Neural crest cell (in vitro differentiated cells): ENCODE measurements at places on chromosomes 6 and 20. TPM values are rescaled to one million over a fixed set of nuclear protein-coding genes. Genes with fewer than 3 reads are reported as not detected.

DNA sequence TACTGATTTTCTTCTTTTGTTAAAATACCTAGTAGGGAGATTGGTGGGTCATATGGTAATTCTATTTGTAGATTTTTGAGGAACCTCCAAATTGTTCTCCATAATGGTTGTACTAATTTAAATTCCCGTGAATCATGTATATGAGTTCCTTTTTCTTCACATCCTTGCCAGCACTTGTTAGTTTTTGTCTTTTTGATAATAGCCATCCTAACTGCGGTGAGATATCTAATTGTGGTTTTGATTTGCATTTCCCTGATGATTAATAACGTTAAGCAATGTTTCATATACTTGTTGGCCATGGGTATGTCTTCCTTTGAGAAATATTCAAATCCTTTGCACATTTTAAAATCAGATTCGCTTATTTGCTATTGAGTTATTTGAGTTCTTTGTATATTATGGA lies 110.9 kb downstream of the JAG1 start:
- DNase-seq = no peak

PI16 gene
- total RNA-seq = not detected in 2 replicates

SNAI1 gene
- 12.5 and 12.9 TPM in 2 replicates for total RNA-seq

DNA sequence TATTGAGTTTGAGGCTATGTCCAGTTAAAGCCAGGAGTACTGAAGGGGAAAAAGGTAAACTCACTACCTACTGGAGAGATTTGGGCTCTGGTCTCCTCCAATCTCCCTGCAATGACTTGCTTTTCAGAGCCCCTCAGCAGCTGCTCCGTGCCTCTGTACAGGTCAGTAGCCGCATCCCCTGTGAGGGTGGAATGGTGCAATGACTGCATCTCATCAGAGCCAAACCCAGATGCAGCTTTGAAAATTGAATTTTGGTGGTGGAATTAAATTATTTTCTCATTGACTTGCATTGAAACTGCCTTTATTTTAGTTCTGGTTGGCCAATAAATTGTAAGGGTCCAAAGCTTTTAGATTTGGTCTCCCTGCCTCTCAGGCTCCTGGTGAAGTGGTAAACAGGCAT lies 166.7 kb downstream of the DLL1 start:
- no peak for DNase-seq

- no peak for DNase-seq
Measured at GRCh38 chr6:168905451-168906090, 348.1 kb downstream of the THBS2 start.

STX11 gene
- not detected in 2 replicates for total RNA-seq

- no peak for DNase-seq
Measured at GRCh38 chr6:12548526-12548925, 168.0 kb upstream of the PHACTR1 start.

GPR63 gene
- total RNA-seq = 6.0 and 6.9 TPM in 2 replicates

DNA sequence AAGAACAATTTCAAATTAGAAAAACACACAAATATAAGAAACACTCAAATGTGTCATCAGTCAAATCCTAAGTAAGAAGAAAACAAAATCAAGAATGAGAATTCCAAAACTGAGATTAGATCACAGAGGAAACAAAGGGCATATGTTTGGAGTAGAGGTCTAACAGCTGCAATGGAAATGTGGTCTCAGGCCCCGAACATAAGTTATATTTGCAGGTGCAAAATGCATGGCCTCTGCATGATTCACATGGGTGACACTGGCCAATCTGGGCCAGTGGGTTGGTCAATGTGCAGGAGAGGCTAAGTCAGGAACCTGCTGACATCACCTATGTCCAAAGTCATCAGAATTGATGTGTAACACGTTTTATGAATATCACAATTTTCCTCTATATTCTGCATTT lies 108.5 kb upstream of the MAP7 start:
- no peak for DNase-seq

POLR3F gene
- total RNA-seq = 12.9 and 14.1 TPM in 2 replicates

DNA sequence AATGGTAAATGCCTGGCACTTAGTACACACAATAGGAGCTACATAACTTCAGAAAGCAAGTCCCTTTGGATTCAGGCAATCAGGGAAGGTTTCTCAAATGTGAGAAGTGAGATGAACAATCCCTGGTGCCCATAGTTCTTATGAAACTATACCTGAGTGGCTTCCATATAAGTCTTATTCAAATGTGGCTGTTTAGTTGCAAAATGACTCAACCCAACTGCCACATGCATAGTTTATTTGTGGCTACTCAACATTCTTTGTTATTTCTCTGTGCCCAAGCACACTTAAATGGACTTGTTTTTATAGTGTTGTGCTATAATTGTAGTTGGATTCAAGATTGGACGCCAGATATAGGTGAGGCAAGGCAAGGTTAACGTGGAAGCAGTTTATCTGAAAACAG lies 93.7 kb upstream of the ATXN1 start:
- no peak for DNase-seq

TXLNB gene
- 0.61 and 0.65 TPM in 2 replicates for total RNA-seq

KIF13A gene
- total RNA-seq = 34.4 TPM in 2 replicates

GRCh38 chr20:25553819-25554296 lies 31.5 kb downstream of the NINL start:
- DNase-seq = no peak

DNA sequence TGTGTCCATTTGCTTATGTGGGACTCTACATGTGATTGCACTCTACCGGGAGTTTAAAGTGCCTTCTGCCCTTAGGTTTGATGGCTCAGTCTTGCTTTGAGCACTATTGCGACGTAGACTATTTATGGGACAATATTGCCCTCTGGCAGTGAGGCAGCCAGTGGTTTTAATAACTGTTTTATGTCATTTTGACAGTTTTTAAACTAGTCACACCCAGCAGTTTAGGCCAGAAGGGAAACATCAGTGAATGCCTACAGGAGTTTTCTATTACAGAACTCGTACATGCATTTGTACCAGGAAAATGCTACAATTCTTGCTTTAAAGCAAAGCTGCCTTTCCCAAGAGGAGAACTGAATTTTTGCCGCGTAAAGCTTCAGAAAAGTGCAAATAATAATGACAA lies 813.7 kb downstream of the KIF16B start:
- DNase-seq = no peak

BPI gene
- total RNA-seq = not detected in 2 replicates

- no peak for DNase-seq
Measured at GRCh38 chr20:4534315-4534714, 187.4 kb upstream of the PRND start.

DNA sequence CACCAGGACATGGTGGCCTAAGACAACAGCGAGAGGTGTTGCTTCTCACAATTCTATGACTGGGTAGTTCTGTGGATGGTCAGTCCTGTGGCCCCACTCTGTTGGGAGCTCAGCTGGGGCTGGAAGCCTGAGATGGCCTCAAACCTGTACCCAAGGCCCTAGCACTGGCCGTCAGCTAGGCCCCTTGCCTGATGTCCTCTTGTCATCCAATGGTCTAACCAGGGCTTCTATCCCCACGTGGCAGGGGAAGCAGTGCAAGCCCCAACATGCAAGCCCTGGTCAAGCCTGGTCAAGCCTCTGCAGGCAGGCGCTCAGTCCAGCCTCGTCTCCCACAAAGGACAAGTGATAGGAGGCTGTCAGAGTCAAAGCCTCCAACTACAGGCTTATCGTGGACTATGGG lies 196.5 kb upstream of the CST7 start:
- no peak for DNase-seq

DNA sequence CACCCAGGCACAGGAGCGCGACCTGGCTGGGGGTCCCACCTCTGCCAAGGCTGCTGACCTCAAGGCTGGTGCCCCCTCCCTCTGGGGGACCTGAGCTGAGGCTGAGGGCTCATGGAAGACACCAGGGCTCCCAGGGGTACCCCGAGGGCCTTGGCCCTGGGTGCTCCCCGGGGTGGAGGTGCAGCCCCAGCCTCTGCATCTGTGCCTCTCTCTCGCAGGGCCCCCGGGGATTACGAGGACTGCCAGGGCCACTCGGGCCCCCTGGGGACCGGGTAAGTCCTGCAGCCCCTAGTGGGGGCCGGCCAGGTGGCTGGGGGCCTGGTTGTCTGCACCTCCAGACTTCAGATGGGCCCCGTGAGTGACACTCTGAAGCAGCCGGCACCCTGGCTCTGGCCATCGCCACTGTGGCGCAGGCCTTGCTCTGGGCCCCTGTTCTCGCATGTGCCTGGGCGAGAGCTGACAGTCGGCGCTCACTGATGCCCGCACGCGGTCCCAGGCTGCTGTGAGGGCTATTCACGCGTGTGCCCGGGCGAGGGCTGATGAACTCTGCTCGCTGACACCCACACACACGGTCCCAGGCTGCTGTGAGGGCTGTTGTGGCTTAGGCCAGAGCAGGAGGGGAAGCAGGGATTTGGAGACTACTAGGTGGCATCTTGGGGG lies 9.3 kb downstream of the COL9A3 start:
- no peak for DNase-seq

RAD21L1 gene
- not detected in 2 replicates for total RNA-seq

DNA sequence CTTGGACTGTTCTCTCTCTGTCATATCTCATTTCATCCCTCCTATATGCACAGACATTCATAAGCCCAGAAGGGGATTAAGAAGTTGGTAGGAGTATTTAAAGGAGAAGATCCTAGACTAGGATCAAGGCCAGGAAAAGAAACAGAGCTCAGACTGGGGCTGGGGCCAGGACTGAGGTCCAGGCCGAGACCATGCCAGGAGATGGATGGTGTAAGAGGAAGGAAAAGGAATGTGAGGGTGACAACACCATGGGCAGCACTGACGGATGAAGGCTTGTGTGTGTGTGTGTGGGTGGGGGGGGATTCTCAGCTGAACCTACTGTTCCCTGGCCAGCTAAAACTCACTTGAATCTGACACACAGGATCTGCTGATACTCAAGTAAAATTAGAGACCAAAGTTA lies 182.1 kb downstream of the KIF6 start:
- DNase-seq = no peak

PDE10A gene
- total RNA-seq = 23.7 and 26.2 TPM in 2 replicates

- DNase-seq = no peak
Measured at GRCh38 chr20:24277196-24277595, 192.2 kb upstream of the SYNDIG1 start.

GRCh38 chr20:32585011-32585585 lies at the start of gene NOL4L:
TSS of gene NOL4L (minus strand) at chr20:32585333. CDS start at chr20:32584890, 443 bp downstream.
- DNase-seq = peak; percentile 52

GRCh38 chr6:16819752-16820151 lies 58.5 kb upstream of the ATXN1 start:
- DNase-seq = no peak

- no peak for DNase-seq
Measured at GRCh38 chr6:72418495-72418894, 203.4 kb upstream of the KCNQ5 start.

- peak; percentile 45 for DNase-seq
Measured at GRCh38 chr6:132400883-132401617, at the start of gene MOXD1. TSS of gene MOXD1 (minus strand) at chr6:132401475. CDS start at chr6:132401426, 49 bp downstream.

BMP2 gene
- 0.58 and 0.84 TPM in 2 replicates for total RNA-seq

TINAG gene
- total RNA-seq = not detected in 2 replicates

- no peak for DNase-seq
Measured at GRCh38 chr6:170251776-170252571, 38.9 kb downstream of the DLL1 start.

DNA sequence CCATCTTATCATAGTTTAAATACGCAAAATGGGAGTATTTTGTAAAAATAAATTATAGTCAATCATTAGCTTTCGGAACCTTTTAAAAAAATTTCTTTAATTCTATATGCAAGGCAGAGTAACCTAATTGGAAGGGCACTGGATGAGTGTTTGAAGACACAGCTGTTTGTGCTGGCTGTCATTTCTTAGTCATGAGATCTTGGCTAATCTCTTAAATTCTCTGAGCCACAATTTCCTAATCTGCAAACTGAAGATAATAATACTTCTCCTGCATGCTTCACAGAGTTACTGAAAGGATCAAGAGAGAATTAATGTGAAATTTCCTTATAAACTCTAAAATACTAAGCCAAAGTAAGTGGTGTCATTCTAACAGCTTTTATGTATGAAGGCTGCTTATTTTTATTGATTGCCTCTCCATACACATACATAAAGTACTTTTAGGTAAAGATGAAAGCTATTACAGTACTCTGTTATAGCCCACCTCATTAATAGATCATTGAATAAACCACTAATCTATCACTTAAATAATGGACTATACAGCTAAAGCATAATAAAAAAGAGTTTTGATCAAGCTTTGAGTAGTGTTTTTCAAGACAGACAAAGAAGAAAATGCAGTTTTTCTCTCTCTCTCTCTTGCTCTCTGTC lies 383.7 kb upstream of the IRAK1BP1 start:
- no peak for DNase-seq

CENPW gene
- total RNA-seq = 69.2 and 71.0 TPM in 2 replicates

DNA sequence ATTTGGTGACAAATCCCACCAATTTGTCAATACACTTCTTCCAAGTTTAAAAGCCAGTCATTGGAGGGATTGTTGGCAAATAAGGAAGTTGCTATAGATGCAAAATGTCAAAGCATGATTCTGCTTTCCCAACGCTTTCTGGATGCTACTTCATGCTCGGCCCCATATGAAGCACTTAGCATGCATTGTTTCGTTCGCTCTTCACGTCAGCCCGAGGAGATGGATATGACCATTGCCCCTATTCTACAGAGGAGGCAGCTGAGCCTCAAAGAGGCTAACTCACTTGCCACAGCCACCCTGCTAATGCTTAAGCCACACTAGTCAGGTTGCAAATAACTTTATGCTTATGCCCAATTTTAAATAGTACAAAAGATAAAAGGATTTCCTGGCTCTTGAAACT lies 2.8 kb upstream of the NXT1 start:
- DNase-seq = no peak

GRCh38 chr6:149929422-149929821 lies 6.5 kb upstream of the RAET1G start:
- DNase-seq = no peak

- no peak for DNase-seq
Measured at GRCh38 chr20:36497856-36498255, 43.5 kb upstream of the MYL9 start.

DNA sequence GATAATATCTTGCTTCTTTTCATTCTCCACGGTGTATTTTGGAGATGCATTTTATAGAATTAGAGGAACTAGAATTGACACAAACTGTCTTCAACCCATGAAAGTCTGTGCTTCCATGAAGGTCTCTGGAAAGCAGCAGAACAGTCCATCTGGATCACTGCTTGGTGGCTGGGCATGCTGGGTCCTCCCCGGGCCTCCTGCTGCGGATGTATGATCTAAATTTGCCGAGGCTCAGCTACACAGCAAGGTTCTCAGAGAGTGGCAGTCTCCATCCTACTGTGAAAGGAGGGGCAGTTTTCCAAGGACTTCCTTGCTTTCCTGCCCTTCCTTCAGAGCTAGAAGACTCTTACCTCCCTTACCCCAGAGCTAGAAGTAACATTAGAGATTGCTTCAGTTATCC lies 15.1 kb downstream of the PKIG start:
- no peak for DNase-seq

- no peak for DNase-seq
Measured at GRCh38 chr20:17448071-17448470, 83.1 kb downstream of the BFSP1 start.

TSBP1 gene
- total RNA-seq = not detected in 2 replicates

GRCh38 chr20:11112832-11113231 lies 439.0 kb upstream of the JAG1 start:
- DNase-seq = no peak

- DNase-seq = no peak
Measured at GRCh38 chr6:162940426-162940825, 212.7 kb downstream of the PACRG start.

DNA sequence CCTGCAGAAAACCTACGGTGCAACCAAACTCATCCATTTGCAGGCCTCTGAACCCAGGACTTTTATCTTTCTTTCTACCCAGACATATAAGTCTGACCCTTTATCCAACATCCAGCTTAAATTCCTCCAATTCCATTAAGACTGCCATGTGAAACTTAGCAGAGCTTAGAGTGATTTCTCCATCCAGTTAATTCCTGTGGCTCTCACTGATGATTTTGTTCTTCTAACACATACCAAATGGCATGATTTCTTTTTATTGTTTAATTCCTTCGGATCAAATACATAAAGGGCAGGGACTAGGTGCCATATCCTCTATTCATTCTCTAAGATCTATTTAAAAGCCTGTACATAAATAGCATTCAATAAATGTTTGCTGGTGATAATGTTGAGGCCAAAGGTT lies 92.9 kb downstream of the TASP1 start:
- no peak for DNase-seq
